NCI-H1930 (cell line): ENCODE measurements at places on chromosomes 6 and 20.

- DNase-seq = no peak
Observed at GRCh38 chr20:42161228-42161829, 543.2 kb upstream of the CHD6 start.

- DNase-seq = no peak
Observed at GRCh38 chr6:37826188-37826587, 6.7 kb downstream of the ZFAND3 start.

DNA sequence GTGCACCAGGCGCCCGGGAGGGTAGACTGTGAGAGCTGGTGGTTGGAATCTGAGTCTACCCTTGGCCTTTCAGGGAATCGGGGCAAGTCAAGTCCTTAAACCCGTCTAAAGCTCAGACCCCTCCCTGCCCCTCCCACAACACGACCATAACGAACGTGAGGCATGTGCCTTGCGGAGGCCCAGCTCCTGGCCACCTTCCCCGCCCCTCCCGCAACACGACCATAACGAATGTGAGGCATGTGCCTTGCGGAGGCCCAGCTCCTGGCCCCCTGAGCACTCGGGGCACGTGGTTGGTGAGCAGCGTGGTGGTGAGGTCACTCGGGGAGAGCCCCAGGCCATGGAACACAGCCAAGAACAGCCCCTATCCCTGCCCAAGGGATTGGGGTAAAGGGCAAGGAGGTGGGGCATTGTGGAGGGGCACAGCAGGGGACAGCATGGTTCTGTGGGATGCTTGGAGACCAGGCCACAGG is 132.2 kb downstream of the TAF4 start:
- DNase-seq = no peak

- no peak for DNase-seq
Observed at GRCh38 chr6:55950071-55950814, 74.9 kb upstream of the BMP5 start.

DNA sequence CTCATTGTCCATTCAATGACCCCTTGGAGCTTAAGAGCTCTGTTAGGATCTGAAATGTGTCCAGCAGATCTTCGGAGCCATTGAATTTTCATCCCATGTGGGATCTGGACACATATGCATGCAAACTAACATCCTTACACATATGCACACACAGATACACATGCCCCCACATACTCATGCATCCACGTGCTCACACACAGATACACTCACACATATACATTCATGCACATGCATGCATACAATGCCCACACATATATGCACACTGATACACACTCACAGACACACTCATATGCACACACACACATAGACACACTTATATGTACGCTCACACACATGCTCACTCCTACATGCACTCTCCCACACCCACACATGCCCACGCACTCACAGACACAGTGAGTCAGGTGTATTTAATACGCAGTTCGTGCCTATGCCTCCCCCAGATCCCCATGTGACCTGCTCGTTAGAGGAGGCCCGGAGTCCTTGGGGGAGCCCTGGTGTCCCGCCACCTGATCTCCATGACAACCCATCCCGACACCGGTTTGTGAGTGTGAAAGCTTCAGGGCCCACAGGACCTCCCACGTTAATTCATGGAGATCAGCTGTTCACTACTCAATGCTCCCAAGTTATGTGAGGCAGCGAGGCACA is 121.9 kb upstream of the SULF2 start:
- DNase-seq = no peak

DNA sequence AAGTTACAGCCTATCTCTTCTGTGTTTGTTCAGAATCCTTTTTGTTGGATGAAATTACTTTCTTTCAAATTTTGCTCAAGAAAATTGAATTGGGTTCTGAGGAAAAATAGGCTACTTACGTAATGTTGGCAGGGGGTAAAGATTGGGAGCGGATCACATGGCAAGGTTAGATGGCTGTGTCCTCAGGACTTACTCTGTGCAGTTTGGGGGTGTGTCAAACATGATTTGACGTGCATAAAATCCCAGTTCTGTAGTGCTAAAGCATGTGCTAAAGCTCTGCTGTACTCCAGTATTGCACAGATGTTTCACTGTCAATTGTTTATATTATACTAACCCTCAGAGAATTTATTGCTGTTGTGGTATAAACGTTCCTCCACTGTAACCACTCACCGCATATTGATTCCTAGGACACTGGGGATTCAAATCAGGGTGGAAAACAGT is 2.6 kb downstream of the NT5E start:
- no peak for DNase-seq

DNA sequence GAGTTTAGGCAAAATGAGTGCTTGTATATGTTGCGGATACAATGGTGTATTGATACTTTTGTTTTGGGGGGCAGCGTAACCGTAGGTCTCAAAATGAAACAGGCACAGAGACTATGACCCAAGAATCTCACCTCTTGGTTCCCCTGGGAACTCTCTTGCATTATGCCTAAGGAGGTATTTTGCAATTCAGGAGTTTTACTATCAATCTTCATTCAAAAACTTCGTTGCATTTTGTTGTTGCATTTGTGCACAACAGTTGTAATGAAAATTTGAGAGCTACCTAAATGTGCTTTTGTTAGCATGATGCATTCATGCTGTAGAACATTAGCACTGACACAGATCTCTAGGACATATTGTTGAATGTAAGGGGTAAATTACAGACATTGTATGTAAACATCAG is 18.2 kb downstream of the VTA1 start:
- DNase-seq = no peak

GRCh38 chr6:139483079-139483478 is 108.6 kb upstream of the CITED2 start:
- DNase-seq = no peak

DNA sequence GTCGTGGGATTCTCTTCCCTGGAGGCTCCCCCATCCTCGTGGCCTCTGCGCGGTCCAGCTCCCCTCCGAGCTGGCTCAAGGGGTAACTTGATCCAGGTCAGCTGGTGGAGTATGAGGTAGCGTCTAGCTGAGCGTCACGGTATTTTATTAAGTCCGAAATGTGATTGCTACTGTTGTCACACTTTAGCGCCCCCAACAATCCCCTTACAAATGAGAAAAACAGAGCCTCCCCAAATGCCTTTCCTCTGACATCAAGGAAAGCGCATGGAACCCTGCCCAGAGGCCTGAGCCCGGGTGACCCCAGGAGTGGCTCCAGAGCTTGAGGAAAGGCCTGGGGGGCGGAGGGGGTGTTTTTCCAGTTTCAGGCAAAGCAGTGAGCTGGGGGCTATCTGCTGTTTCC is 192.4 kb downstream of the ZMYND8 start:
- DNase-seq = no peak

GRCh38 chr6:6235786-6236185 is 84.7 kb downstream of the F13A1 start:
- no peak for DNase-seq
